ENCODE measurements at places on chromosomes 3 and 15. TPM values are rescaled to one million over a fixed set of nuclear protein-coding genes. Genes with fewer than 3 reads are reported as not detected.

DNA sequence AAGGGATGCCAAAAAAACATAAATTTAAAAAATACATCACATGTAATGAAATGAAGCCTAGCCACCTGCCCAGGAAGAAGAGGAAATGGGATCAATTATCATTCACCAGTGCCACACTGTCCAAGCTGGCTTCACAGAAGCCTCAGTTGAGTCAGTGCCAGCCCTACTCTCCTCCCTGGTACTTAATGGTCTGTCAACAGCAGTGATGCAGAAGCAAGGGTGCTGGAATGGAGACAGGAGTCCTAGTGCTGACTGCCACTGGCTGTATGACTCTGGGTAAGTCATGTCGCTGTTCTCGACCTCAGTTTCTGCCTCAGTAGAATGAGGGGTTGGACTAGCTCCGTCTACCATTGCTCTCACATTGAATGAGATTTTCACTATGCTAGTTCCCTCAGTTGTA, 78.5 kb upstream of the LARS2 start:
- no peak for DNase-seq

DNA sequence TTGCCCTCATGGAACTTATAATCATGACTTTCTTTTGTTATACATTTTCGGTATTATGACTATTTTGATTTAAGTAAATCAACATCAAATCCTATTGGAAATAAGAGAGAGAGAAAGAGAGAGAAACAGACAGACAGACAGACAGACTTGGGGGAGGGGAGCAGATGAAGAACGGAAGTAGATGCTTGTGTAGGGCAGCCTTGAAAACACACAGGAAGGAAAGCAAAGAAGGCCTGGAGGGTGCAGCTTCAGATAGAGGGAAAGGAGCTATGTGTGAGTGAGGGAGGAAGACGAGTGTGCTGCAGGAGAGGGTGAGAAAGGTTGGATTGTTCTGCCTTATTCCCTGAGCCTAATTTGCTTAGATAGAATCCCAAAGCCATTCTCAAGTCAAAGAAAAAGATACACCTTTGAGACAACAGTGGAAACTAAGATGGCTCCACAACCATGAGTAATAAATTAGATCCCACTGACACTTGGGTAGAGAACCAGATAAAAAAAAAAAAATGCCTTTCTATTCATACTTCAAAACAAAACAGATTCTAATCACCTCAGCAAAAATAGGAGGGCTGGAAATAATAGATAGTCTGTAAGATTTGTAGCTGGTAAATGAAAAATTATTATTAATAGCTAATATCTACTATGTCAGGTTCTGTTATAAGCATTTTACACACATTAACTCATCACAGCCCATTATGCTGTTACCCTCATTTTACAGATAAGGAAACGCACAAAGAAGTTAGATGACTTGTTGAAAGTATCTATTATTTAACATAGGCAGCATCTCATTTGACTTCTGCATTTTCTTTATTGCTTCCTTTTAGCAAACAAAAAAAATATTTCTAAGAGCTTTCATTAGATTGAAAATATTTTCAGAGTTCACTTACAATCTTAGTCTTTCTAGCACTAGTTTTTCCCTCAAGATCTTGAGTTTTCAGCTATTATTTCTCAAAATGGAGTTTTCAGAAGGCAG, 214.1 kb downstream of the TNIK start:
- no peak for DNase-seq

DNA sequence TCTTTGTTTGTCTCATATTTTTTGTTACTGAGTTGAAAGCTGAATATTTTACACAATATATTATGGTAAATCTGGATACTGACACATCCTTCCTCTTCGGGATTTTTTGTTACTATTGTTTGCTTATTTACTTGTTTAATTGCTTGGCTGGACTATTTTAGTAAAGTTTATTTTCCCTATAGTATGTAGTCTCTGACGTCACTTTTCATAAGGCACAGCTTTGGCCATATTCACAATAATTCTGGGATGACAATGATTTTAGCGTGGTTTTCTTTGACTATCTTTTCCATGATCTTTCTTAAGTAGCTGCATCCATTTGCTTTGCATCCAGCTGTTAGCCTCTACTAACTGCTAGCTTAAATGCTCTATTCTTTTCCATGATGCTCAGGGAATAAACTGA, 552.4 kb downstream of the VGLL3 start:
- DNase-seq: no peak

- DNase-seq: no peak
Measured at GRCh38 chr15:40130799-40131502, 22.3 kb upstream of the BMF start.

Gene KCNMB2
- not detected for total RNA-seq

Gene CFAP20DC
- 3.5 TPM for total RNA-seq

GRCh38 chr3:188956839-188957489, 214.8 kb upstream of the TPRG1 start:
- peak; percentile 68 for DNase-seq

- no peak for DNase-seq
Measured at GRCh38 chr3:164962610-164963009, 115.7 kb downstream of the SI start.

GRCh38 chr3:12840591-12841148, 695 bp downstream of the RPL32 start:
- no peak for DNase-seq

Gene PDCD10
- total RNA-seq: 133 TPM

DNA sequence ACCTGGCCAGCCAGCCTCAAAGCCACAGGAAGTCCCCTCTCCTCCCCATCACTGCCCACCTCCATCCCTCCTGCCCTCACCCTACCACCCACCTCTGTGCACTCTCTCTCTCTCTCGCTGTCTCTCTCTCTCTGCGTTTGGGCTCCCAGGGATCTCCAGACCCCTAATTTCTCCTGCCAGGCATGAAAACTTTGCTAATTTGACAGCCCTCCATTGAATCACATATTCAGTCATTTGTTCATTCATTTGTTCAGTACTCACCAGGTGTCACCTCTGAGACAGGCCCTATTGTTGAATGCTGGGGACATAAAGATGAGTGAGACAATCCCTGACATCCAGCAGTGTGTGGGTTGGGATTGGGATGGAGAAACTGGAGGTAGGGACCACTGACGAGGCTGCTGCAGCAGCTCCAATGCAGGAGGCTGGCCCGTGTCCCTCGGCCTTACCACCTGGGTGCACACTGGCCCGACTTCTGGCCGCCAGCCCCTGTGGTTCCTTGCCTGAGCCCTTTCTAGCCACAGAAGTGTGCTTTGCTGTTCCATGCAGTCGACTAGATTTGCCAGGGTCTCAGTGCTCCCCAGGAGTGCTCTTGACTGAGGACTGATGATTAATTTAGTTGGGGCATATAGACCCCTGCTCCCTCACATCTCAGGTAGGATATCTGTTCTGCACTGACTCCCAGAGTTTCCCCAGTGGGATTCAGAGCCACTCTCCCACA, 38.6 kb upstream of the TSEN2 start:
- no peak for DNase-seq

DNA sequence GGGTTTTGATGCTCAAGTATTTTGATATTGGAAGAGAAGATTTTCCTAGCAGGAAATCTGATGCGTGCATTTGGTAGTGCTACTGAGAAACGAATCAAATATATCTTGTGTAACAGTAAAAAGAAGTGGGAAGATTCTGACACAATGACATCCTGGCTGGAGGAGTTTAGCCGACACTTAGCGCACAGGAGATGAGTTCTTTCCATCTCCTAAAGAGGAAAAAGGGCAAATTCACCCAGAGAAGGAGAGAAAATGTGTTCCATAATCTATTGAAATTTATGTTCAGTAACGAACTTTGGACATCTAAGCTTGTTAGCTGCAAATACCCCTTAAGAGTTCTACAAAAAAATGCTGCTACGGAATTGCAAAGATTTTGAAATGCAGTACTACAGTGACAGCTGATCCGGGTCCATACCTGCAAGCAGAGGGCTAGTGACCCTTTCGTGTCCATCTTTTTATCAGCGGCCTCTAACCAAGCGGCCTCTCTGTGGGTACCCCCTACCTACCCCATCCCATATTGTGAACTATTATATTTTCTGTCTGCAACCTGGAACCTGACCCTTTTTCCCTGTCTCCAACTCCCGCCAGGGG, 971 bp downstream of the CPOX start:
- no peak for DNase-seq

- peak; percentile 56 for DNase-seq
Measured at GRCh38 chr15:76185716-76186115, 125.6 kb downstream of the ETFA start.

Gene EIF4E3
- 7.5 TPM for total RNA-seq

DNA sequence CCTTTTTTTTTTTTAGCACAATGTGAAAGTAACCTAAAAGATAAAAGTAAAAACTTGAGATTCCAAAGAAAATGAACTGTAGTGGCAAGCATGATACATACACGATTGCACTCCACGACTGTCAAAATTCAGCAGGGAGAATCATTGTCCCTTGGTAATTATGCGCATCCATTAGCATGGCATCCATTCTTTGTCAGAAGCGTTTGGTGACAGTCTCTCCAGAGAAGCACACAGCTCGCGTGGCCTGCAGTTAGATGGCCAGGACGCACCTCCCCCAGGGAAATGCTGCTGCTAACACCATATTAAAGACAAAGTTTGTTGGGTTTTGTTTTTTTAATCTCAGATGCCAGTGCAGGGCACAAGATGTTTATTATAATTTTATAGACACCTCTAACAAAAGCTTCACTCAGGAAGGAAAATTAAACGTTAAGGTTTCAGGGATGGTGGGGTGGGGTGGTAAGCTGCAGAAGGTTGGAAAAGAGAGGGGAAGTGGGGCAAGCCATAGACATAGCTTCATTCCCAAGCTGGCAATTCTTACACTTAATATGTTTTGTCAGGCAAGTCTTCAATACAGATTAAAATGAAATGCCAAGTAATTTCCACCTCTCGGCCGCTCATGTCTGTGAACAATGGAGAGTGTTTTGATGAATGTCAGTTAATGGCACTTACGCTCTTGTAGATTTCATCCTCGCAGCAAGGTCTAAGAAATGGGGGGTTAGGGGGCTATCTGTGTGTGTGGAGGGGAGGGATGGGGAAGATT, 142.8 kb upstream of the TOPAZ1 start:
- no peak for DNase-seq

- no peak for DNase-seq
Measured at GRCh38 chr15:37619358-37620042, 314.9 kb upstream of the TMCO5A start.

GRCh38 chr15:65059931-65060596, 7.7 kb downstream of the RASL12 start:
- no peak for DNase-seq

DNA sequence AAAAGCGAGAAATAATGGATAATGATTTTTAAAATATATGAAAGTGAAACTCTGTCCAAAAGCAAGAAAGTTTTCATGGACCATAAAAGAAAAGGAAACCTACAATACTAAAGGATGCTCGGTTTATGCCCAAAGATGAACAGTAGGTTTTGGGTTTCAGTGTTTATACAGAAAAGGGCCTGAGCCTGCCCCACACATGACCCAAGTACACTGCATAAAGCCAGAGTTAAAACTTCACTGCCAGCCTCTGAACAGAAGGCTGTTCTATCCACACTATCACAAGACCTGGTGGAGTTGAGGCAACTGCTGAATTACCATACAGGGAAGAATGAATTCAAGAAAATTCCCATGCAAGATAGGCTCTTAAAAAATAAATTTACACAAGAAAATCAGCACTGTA, 165.2 kb downstream of the MECOM start:
- no peak for DNase-seq

GRCh38 chr3:126912027-126912422, 70.9 kb upstream of the PLXNA1 start:
- no peak for DNase-seq

DNA sequence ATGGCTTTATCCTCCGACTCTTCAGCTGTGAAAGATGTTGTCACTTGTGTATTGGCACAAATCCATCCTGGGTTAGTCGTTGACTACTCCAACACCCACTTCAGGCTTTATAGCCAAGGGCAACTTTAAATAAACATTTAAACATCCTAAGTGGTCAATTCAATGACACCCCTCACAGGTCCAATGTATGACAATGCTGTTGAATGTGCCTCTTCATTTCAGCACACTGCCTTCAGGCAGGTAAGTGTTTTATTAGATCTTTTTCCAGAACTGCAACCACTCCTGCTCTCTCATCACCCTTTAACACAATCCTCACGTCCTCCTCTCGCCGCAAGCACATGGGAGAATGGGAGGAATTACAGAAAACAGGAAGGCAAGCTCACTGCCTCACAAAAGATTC, 30.3 kb downstream of the IL12A start:
- no peak for DNase-seq

Gene PIGZ
- 3.1 TPM for total RNA-seq

Gene UROC1
- not detected for total RNA-seq

Gene COLQ
- total RNA-seq: not detected

- no peak for DNase-seq
Measured at GRCh38 chr3:121626495-121626894, 33.3 kb downstream of the FBXO40 start.

DNA sequence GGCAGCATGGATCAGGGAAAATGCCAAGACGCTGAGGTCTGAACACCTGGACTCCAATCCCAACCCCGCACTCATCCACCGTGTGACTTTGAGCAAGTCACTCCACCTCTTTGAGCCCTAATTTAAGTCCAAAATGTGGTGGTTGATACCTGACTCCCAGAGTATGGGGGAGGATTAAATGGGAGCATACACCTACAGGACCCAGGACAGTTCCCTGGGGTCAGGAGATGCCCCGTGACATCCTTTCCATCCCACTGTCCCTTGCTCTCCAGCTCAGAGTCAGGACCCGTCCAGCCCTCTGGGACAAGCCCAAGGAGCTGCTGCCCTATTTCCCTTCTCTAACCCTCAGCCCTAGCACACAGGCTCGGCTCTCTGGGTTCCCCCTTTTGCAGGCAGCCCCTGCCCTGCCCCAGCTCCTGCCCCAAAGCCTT, 276.4 kb downstream of the XXYLT1 start:
- no peak for DNase-seq

DNA sequence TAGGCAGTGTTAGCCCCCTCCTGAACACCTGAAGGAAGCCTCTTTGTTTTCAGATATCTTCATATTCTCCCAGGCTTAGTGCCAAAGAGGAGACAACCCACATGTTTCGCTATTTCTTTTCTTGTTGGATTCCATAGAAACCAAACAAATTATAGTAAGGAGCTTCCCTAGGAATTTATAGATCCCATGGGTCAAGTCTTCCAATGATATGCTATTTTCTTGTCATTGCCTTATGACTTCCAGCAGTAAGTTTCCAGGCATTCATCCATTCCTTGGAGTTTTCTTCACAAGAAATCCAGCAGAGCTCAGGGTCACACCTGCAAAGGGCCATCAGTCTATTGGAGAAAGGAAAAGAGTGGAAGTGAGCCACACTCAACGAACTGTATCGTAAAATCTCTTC, 9.9 kb upstream of the KCNMB2 start:
- no peak for DNase-seq

DNA sequence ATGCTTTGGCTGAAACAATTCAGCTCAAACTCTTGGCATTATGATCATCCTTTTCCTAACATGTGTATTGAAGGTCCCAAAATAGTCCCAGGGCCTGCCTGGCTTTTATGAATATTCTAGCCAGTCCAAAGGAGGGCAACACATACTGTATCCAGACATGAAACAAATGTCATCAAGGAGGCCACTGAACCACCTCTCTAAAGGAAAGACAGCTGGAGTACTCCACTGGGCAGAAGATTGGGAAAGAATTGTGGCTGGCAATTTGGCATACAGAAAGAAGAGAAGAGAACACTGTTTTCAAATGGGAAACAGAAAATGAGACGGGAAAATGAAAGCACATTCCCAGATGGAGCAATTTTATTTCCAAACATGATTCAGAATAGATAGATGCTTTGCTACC, 80.6 kb downstream of the NCEH1 start:
- DNase-seq: no peak

- DNase-seq: peak; percentile 91
Measured at GRCh38 chr3:12155828-12156227, 2.9 kb downstream of the TIMP4 start.

Gene GP5
- total RNA-seq: under 0.01 TPM
